CD4-positive, alpha-beta T cell treated with Interferon gamma for 1 hour (primary cell): ENCODE measurements at places on chromosomes 5 and 9.

GRCh38 chr5:1771149-1772065 lies 28.2 kb downstream of the MRPL36 start:
- DNase-seq = no peak

GRCh38 chr9:129483415-129484351 lies 137.2 kb downstream of the C9orf50 start:
- no peak for DNase-seq

DNA sequence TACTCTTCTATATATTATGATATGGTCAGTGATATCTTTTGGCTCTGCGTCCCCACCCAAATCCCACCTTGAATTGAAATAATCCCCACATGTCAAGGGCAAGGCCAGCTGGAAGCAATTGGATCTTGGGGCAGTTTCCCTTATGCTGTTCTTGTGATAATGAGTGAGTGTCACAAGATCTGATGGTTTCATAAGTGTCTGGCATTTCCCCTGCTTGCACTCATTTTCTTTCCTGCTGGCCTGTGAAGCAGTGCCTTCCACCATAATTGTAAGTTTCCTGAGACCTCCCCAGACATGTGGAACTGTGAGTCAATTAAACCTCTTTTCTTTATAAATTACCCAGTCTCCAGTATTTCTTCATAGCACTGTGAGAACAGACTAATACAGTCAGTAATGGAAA lies 45.0 kb upstream of the TNC start:
- no peak for DNase-seq

- no peak for DNase-seq
Measured at GRCh38 chr5:132467287-132467984, 23.1 kb downstream of the IRF1 start.

- DNase-seq = no peak
Measured at GRCh38 chr5:59789894-59790293, 103.6 kb downstream of the PDE4D start.

GRCh38 chr9:27763831-27764230 lies 190.6 kb upstream of the C9orf72 start:
- no peak for DNase-seq

DNA sequence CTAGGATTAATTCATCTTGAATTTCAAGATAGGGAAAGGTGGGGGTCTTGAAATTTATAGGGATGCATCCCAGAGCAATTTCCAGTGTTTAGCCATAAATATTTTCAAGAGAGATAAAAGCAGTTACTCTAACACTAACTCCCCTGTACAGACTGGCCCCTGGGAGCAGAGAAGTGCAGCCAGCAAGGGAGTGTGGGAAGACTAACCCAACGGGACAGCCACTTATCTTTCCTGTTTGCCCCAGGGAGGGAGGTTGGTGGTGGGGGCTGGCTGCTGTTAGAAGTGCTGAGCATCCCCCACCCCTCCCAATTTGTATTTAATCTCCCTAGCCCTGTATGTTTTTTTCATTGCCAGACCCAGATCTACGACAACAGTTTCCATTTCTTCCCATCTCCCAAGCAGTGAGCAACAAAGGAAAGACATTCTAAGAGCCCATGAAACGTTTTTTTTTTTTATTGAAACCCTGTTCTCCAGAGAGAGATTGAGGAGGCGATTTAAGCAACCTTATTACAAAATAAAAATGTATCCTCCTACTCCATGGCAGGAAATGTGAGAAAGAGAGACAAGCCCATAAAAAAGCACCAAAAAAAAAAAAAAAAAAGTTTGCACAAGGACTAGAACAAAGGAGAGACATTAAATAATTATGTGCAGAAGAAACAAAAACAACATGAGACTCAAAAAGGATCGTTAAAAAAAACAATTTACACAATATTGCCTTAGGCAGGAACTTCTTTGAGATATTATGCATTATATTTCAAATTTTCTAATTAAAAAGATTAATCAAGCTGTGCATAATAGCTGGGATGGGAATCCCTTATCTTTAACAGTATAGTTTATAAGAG lies 343.4 kb downstream of the ARHGEF28 start:
- no peak for DNase-seq

- no peak for DNase-seq
Measured at GRCh38 chr9:91192381-91193086, 169.2 kb downstream of the AUH start.

GRCh38 chr5:67731886-67732285 lies 483.7 kb upstream of the PIK3R1 start:
- no peak for DNase-seq
